ENCODE measurements at places on chromosomes 16 and 17.

DNA sequence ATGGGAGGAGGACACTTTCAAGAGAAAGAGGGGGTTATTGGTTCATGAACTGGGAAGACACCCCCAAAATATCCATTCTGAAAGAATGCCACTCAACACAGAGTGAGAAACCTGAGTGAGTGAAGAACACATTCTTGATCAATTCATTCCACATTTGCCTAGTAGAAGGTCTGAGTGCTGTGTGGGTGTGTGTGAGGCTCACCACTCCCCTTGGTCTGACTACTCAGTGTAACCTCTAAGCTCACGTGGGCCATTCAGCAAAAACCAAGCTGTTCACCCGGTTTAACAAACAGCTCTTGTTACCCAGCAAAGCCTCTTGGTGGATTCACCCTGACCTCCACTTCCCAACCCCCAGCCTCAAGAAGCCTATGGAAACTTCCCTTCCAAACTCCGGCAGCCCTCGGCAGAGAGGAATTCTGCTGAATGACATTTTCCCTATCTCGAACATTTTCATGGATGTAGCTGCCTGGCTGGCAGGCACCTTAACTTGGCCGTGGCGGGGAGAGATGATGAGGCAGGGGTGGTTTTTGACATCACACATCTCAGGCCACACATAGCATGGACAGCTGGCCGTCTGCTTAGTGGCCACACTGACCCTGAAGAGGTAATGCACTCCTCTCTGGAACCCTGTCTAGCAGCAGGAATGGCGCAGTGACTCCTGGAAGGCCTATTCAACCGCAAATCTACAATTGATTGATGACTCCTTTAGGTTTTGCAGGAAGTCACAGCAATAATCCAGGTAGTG lies 11.6 kb downstream of the ST6GALNAC1 start:
- DNase-seq: no peak

DNA sequence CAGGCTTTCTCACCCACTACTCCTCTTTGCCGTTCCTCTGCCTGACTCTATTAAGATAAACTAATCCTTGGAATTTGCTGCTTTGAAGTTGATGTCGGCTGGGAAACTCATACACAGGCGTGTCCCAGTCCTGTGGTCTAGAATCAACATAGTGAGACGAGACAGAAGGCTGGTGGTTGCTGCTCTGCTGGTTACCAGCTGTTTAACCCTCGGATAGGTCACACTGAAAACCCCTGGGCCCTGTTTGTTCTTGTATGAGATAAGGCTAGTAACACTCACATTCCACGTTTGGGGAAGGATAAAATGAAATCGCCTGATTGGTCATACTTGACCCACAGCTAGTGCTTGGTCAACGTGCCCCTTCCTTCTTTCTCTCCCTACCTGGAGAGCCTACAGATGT lies 517.0 kb downstream of the CDH13 start:
- DNase-seq: no peak

- DNase-seq: no peak
Observed at GRCh38 chr16:19874851-19875546, 9.6 kb downstream of the GPRC5B start.

DNA sequence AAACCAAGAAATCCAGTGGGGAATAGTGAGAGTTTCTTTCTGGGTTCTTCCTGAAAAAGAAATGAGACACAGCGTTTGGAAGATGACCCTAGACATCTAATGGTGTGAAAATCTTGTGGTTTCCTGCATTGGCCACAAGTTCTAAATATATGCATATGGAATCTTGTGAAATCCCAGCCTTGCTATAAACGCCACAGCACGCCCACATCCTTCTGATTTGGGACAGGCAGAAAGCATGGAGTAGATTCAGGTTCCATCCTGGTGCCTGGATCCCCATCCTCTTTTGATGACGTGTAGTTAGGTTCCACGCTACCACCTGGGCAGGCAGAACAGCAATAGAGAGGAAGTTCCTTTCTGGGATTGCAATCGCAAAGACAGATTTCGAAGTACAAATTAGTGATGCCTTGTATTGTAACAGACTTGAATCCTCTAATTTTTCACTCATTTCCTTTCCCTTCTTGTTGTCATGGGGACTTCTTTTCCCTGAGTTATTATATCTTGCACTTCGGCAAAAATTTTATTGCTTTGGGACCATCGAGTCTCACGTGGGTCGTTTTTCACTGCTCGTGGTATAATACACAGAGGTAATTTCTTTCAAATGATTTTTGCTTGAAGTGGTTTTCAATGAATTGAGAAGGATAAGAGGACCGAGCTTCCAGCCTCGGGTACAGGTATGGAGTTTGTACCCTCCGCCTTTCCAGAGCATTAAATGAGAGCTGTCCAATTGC lies 37.6 kb downstream of the HS3ST4 start:
- no peak for DNase-seq

GRCh38 chr16:84369938-84370627 lies 1.7 kb downstream of the ATP2C2 start:
- DNase-seq: no peak

GRCh38 chr16:2470603-2471015 lies 488 bp upstream of the NTN3 start:
- no peak for DNase-seq

- no peak for DNase-seq
Observed at GRCh38 chr16:50494501-50495491, 53.4 kb upstream of the NKD1 start.

DNA sequence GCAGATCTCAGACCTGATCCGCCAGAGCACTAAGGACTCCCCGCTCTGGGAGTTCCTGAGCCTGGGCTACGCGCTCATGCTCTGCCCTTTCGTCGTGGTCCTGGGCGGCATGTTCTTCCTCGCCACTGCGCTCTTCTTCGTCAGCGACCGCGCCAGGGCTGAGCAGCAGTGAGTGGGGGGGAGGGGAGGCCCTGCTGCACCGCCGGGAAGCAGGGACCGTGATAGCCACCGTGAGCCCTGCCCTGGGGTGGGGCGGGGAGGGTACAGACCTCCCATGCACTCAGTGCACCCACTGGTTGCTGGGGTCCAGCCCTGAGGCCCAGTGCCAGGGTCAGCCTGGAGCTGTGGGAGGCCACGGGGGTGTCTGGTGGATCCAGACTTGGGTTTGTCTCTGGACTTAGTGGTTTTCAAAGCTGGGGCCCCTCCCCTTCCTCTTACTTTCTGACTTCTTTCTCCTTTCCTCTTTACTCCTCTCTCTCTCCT lies 18.9 kb downstream of the MYBBP1A start:
- no peak for DNase-seq

- no peak for DNase-seq
Observed at GRCh38 chr16:57957673-57958392, 13.1 kb downstream of the CNGB1 start.

DNA sequence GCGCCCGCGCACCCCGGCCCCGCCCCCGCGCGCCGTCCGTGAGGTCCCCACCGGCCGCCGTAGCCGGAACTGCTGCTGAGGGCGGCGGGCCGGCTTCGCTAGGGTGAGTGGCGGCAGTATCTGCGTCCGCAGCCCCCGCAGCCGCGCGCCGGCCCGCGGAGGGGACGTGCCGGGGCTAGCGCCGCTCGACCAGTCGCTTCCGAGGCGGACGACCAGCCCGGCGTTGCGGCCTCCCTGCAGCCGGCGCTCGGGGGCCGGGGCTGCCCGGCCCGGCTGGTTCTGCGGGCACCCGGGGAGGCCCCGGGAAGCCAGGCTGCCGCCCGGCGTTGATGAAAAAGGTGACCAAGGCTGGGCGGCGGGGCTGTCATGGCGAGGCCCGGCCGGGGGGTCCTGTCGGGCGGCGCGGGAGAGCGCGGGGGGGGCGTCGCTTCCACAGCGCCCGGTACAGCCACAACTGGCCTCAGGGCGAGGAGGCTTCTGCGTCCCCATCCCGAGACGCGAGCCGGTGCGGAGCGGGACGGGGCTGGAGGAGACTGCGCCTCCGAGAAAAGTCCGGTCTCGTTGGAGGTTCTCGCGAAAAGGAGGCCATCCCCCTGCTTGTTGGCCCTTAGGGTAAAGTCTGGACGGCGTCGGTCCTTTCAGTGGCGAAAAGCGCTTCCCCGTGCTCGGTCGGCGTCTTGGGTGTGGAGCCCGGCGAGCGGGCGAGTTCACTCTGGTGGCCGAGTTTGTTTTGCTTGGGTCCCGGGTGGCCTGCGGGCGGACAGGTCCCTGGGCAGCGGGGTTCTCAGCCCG lies at the start of gene CRAMP1:
Gene CRAMP1, plus strand, starts transcription at position 41 of the 792 bp plus-strand sequence. CDS start 2,280 bp downstream, outside the sequence.
- no peak for DNase-seq

GRCh38 chr17:42655528-42655927 lies 3.6 kb upstream of the TUBG2 start:
- no peak for DNase-seq

- DNase-seq: peak; percentile 49
Observed at GRCh38 chr17:31494259-31495021, 103.0 kb downstream of the RAB11FIP4 start.

DNA sequence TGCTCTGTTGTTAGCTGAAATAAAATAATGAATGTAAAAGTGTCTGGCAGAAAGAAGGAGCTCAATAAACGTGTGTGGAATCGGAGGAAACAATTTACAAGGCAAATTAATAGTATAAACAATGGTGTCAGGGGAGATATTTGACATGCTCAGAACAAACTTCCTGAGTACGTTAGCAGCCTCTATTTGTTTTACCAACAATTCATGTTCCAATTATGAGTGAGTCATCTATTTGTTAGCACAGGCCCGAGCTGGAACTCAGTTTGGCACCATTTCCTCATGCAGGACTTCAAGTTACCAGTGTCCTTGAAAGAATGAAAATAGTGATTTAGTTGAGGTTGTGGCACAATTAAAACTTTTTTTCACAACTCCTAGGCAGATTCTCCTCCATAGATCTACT lies 9.1 kb downstream of the ASIC2 start:
- no peak for DNase-seq

DNA sequence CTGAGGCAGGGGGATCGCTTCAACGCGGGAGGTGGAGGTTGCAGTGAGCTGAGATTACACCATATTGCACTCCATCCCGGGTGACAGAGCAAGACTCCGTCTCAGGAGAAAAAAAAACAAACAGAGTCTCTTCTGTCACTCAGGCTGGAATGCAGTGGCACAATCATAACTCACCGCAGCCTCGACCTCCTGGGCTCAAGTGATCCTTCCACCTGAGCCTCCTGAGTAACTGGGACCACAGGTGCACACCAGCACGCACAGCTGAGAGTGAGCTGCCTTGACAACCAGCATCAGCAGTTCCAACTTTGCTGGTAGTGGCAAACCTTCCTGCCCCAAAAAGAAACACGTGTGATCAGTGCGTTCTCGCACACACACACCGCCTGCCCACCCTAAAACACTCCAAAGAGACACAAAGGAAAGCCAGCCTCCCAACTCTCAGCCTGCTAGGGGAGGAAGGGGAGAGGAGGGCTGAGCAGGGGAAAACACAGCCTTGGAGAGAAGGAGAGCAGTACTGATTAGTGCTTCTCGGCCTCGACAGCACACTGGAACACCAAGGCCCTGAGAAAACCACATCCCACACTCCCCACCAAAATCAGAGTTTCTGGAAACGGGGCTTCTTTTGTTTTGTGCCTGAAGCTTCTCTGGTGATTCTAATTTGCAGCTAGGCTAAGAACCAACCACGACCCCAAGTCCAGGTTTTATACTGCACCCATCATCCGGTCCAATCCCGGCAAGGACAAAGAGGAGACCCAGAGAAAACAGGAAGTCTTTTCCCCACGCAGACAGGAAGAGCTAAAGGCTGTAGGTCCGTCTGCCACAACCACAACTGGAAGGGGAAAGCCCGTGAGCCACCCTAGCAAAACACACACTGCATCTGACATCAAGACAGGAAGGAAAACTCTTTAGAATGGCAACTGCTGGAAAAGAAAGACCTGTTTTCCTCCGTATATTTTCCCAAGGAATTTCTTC lies 28.8 kb downstream of the ZCCHC14 start:
- DNase-seq: no peak

GRCh38 chr16:28158136-28158535 lies 53.6 kb downstream of the XPO6 start:
- DNase-seq: no peak

DNA sequence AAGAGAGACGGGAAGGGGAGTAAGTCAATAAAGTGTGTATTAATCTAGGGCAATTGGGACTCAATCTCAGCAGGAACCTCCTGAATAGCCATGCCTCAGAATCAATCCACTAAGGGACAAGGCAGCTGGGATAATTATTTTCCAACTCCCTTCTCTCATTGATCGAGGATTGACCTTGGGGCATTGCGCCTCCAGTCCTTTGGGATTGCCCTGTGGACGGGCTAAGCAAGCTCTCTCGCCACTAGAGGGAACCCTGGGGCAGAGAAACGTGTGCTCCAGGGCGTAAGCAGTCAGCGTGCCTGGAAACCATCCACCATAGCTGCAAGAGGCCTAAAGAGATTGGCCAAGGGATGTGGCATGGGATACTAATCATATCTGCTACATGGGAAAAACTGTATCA lies 53.9 kb upstream of the ERCC4 start:
- DNase-seq: peak; percentile 17

- no peak for DNase-seq
Observed at GRCh38 chr16:84308120-84308519, 13.4 kb downstream of the WFDC1 start.

DNA sequence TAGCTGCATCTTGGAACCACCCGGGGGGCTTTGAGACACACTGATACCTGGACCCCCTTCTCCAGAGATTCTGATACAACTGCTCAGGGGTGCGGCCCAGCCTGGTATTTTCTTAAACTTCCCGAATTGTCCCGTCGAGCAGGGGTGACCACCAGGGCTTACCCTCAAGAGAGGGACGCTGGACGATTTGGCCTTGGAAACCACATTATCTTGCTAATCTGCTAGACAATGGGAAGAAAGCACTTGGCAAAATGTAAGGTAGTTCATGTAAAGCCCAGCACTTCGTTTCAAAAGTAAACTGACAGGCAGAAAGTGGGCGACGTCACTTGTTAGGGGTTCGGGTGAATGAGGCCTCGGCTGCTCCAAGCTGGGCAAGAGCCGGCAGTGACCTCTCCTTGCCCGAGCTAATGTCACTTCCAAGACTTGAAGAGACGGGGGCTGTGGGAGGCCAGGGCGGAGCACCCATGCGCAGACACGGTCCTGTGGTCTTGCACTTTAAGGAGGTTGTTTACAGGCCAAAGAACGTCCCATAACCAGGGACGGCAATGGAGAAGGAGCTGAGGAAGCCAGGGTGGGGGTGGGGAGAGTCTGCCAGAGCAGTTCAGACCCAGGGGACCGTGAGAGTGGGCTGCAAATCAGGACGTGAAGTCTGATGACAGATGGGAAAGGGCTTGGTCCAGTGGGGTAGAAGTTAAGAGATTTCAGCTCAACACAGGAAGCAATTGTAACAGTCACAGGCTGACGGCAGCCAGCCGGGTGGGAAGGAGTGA lies 152.7 kb upstream of the GSE1 start:
- no peak for DNase-seq

All from activated T-cell treated with anti-CD3 and anti-CD28 coated beads for 1 hour (primary cell).